A549 treated with RU486 at 1 μM for 4 hours (cell line): ENCODE measurements at places on chromosomes 2 and 18. TPM values are rescaled to one million over a fixed set of nuclear protein-coding genes. Genes with fewer than 3 reads are reported as not detected.

Gene ARL4C
- total RNA-seq = 82.1 to 96.1 TPM (median 92.1 TPM) in 5 replicates

Gene CCDC102B
- total RNA-seq = 0.28 to 0.88 TPM (median 0.61 TPM) in 4 of 5 replicates, not detected in the other

Gene PJVK
- 0.66 to 1.3 TPM (median 0.99 TPM) in 5 replicates for total RNA-seq

Gene MAPRE3
- total RNA-seq = 12.3 to 16.4 TPM (median 14.0 TPM) in 5 replicates

Gene SERPINB4
- 0.11 to 0.18 TPM (median 0.15 TPM) in 4 of 5 replicates, not detected in the other for total RNA-seq
